ENCODE measurements at places on chromosomes 6 and 20.

DNA sequence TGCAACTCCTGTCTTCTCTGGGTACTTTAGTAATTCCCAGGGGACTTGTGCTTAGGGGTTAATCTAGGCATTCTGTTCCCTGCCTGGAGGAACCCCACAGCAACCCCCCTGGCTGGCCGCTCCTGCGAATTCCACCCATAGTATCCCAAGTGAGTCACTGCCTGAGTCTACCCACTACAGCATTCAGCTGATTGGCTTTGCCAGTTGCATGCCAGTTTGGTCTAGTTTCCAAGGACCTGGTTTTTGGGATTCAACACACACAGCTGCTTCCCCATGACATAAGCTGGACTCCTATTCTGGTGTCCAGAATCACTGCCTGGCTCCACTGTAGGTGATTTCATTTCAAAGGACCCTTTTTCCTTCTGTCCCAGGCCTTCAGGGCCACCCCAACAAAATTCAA is 40.3 kb downstream of the PLCG1 start:
- DNase-seq = no peak

- DNase-seq = no peak
These were observed 21.5 kb downstream of the NOL4L start for GRCh38 chr20:32563311-32564272.

DNA sequence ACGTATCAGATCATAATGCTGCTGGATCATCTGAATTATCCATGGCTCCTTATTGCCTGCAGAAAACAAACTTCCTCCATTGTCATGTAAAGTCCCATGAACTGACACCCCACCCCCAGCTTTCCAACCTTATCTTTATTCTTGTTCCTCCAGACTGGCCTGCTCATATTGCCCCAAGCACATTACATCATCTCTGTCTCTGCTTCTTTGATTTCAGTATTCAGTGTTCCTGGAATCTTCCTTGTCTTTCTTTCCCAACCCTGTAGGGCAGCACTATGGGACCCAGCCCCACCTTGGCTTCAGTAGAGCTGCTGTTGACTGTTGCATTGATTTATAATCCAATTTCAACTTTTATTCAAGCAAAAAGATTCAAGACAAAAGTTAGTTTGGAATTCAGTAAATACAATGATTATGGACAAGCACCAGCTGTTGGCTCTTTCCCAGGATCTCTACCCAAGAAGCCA is 187.5 kb upstream of the ECI2 start:
- no peak for DNase-seq

DNA sequence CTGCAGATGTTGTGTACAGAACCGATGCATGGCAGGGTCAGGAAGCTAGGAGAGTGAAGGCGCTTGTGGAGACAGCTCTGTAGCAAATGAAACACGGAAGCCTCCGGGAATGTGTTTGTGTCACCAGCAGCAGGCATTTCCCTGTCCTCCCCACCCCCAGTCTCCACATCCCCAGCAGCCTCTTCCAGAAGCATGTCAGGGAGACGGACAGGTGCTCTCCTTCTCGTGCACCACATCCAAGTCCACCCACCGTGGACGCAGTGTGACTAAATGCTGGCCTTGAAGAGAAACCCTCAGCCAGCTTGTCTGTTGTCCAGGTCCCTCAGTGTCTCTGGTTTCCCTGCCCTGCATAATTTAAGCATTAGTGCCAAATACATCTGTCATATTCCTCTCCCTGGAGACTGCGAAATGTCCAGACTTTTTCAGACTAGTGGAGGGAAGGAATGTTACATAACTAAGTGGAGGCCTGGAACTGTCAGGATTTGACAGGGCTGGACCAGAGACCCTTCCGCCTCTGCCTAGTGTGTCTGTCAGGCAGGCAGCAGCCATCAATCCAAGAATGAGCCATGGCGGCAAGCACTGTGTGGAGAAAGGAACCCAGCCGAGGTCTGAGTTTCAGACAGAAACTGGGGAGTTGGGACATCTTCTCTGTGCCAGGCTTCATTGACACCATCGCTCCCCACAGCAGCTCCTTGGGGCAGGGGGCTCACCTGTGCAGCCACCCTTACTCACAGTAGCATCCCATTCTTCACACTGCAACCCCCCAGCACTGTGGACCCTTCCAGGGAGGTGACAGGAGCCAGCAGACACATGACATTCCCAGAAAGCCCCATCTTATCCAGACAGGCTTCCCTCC is 26.6 kb upstream of the PI16 start:
- DNase-seq = no peak

GRCh38 chr6:21748343-21749056 is 154.9 kb downstream of the SOX4 start:
- DNase-seq = no peak

- no peak for DNase-seq
These were observed 73.6 kb upstream of the NHSL1 start for GRCh38 chr6:138572885-138573284.

GRCh38 chr20:1390581-1391403 is 2.1 kb downstream of the FKBP1A start:
- no peak for DNase-seq

- peak; percentile 17 for DNase-seq
These were observed 134.4 kb downstream of the ARHGAP18 start for GRCh38 chr6:129575378-129576118.

GRCh38 chr6:88712243-88712936 is 251.0 kb downstream of the RNGTT start:
- DNase-seq = no peak

DNA sequence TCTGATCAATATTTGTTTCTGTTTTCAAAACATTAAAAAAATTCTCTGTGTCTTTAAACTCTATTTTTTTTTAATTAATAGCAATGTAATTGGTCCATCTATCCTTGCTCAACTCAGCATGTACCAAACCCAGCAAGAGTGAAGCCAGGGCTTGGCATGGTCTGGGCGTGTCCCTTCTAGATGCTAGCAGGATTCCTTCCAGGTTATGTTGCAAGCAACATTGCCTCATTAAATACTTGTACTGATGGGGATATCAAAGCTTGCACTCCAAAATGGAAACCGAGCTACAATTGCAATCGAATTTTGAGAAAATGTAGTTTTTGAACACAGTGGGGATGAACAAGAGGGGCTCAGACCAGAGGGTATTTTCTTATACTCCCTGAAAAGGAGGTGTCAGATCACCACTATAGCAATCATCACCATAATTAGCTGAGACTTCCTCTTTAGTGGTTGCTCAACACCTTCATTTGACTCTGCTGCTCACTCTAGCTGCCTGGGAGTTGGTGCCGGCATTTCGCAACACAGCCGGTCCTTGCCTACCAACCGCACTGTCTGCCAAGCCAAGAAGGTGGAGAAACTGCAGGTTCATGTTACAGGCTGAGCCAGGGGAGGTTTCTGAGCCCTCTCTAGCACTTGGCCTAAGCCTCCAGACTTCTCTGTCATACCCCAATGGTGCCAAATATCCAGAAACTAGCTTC is 67.8 kb upstream of the RALGAPA2 start:
- no peak for DNase-seq

DNA sequence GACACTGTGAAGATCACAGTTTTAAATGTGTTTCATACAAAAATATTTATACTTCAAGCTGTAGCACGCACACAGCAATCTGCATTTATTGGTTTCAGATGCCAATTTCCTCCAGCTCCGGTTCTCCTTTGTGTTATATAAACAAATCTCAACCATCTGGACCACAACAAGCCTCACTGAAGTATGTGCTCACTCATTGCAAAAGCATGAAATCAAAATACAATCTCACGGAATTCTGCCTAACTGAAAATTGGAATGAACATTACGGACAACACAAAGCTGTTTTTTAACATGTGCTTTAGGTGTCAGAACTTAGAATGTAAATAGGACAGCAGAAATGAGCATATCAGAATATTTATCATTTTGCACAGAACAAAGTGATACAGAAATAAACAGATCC is 38.0 kb downstream of the RCAN2 start:
- DNase-seq = no peak

DNA sequence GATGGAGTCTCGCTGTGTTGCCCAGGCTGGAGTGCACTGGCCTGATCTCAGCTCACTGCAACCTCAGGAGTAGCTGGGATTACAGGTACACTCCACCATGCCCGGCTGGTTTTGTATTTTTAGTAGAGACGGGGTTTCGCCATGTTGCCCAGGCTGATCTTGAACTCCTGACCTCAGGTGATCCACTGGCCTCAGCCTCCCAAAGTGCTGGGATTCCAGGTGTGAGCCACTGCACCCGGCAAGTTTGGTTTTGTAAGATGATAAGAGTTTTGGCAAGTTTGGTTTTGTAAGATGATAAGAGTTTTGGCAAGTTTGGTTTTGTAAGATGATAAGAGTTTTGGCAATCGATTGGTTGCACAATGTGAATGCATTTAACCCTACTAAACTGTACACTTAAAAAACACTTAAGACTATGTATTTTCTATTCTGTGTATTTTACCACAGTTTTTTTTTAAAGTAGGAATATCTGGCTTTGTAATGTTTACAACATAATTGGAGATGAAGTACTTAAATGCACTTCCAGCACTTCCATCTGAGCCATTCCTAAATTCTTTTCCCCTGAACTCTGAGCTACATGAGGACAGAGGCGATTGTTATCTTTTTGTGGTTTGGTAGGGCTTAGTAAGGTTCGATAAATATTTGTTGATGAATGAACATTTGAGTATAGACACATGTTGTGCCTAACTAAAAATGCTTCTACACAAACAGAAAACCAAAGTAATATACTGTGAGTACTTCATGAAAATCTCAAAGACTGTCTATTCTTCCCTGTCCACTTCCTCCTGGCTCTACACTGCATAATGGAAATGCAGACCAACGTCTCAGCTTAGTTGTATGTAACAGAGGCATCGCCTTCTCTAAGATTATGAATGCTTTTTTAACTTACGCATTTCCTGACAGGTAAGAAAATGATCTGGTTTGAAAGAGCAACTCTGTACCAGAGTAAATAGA is 18.8 kb downstream of the SAMHD1 start:
- no peak for DNase-seq

- no peak for DNase-seq
These were observed 10.3 kb upstream of the MCM9 start for GRCh38 chr6:118945217-118945616.

GRCh38 chr6:15287670-15288375 is 42.0 kb downstream of the JARID2 start:
- DNase-seq = no peak

GRCh38 chr6:80769106-80769505 is 662.6 kb downstream of the BCKDHB start:
- no peak for DNase-seq

DNA sequence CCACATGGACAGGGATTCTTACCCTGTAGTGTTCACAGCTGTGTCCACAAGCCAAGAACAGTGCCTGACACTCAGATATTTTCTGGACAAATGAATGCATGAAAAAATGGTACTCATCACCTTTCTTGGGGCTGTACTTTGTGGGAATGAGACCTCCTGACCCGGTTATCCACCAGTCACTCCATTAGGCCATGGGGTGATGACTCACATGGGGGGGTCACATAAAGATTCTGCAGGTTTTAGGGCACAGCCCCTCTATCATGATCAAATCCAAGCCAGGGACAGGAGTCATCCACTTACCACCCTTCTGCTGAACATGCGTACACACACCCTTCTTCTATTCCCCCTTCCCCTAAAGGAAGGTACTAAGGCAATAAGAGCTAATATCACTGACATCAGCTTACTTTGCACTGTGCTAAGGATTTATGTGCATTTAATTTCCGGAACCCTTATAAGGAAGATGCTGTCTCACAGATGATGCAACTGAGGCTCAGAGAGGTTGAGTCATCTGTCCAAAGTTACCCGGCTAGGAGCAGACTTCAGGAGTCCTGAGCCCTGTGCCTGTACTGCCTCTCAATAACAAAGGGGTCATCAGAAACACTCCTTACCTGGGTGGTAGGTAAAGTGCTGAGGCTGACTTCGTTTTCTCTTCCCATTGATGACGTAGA is 107.8 kb downstream of the NFATC2 start:
- DNase-seq = no peak

DNA sequence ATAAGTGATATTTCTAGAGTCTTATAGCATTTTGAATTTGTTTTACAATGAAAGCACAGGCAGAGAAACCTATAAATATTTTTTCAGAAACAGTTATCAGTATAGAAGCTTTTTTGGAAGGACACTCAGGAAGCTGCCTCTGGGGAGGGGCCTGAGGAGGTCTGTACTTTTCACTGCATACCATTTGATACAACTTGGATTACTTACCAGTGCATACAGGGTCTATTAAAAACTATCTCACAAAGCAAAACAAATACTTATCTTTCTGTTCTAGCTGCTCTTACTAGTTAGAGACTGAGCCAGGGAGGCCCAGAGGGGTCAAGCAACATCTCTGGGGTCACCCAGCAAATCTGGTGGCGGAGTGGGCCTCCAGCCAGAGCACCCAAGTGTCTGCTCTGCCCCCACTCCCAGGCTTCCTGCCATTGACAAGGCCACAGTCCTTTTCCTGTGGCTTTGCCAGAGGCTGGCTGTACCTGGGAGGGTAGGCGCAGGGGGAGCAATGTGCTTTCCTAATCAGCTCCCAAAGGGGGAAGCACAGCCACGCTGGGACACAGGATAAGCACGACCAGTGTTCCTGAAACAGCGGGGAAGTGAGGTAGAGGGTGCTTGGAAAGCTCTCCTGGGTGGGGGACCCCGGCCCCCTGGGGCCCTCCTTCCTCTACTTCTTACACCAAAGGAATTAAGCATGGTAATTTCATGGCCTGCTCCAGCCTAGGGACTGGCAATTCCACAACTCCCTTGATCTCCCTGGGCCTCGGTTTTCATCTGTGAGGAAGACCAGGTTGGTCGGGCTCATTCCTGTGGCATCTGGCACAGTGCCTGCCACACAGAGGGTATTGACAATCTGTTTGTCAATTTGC is 7.8 kb downstream of the TCF15 start:
- DNase-seq = no peak
